ENCODE measurements at places on chromosomes 11 and 22.

DNA sequence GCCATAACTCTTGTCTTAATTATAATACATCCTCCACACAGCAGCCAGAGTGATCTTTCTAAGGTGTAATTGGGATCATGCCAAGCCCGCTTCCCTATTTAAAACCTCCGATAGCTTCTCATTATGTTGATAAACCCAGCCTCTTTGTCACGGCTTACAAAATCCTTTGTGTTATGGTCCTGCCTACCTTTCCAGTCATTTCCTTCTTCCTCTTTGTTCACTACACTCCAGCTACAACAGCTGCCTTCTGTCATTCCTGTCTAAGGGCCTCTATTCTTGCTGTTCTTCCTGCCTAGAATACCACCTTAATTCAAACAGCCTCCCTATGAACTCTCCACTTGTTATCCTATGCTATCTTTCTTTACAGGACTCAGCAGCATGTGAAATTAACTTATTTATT is 70.6 kb upstream of the CAPRIN1 start:
- DNase-seq, result peak; percentile 32

DNA sequence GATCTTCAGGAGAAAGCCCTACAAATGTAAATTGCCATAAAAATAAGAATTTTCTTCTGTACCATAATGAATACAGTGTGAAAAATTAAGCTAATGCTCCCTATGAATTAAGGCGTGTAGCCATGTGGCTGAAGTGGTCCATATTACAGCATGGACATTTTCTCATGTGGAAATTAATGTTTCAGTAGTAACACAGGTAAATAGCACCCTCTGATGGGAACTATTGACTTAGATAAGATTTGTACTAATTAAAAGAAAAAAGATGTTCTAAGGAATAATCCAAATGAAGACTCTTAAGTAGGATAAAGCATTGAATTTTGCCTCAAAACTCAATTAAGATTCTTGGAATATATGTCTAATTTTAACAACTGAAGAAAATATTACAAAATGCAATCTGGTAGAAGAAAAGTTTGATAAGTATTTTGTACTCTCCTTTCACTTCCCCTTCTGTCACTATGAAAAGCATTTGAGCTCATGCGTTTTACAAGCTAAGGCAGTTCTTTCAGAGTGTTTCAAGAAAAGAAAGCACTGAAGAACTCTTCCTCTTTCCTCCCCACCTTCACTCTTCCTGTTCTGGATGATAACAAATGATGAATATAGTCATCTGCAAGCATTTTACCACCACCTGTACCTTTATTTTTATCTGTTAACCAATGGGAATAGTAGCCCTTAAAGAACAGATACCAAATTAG is 9.9 kb upstream of the OR8D2 start:
- DNase-seq, result no peak

DNA sequence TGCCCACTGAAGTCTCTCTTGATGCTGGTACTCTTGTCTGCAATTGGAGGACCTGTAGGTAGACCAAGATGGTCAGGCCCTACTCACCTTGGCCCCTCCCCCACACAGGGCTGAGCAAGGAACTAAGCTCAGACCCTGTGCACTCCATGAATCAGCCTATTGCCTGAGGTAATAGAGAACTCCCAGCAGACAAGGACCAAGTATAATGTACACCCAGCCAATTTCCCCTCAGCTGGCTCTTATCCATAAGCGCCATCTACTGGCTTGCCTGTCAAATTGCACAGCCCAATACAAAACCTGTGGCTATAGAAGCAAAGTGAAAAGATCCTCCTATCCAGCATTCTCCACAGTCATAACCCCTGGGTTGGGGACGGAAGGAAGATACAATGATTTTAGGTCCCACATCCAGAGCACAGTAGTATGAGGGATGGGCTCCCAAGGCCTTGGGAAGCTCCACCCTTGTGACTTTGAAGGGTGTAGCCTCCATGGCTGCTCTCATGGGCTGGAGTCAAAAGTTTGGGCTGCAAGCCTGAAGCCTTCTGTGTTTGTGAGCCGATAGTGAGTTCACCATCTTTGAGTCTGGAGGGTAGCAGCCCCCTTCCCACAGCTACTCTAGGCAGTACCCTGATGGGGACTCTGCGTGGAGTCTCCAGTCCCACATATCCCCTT is 56.0 kb downstream of the GLYATL2 start:
- no peak for DNase-seq

GRCh38 chr11:10657308-10658271 is 36.0 kb downstream of the IRAG1 start:
- no peak for DNase-seq

GRCh38 chr11:79083352-79083751 is 357.5 kb downstream of the TENM4 start:
- no peak for DNase-seq

Data from NCI-H187 (cell line).